Urinary bladder (tissue), 4 donors: ENCODE measurements at places on chromosomes 7 and 10. TPM values are rescaled to one million over a fixed set of nuclear protein-coding genes. Genes with fewer than 3 reads are reported as not detected.

DNA sequence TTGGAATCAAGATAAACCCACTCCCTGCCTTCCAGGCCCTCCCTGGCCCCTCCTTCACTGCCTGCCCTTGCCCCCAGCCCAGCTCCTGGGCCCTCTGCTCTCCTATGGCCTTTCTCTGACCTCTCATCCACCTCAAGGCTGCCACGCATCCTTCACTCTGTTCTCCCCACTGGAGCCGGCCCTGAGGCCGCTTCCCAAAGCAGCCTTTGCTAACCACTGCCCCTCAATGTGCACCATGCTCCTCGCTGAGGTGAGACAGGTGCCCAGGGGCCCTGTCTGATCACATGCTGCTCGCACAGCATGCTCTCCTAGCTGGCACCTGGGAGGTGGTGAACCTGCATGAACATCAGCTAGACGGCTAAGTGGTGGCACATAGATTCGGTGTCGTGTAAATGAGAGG lies 138.5 kb upstream of the RET start:
- DNase-seq = no peak

DNA sequence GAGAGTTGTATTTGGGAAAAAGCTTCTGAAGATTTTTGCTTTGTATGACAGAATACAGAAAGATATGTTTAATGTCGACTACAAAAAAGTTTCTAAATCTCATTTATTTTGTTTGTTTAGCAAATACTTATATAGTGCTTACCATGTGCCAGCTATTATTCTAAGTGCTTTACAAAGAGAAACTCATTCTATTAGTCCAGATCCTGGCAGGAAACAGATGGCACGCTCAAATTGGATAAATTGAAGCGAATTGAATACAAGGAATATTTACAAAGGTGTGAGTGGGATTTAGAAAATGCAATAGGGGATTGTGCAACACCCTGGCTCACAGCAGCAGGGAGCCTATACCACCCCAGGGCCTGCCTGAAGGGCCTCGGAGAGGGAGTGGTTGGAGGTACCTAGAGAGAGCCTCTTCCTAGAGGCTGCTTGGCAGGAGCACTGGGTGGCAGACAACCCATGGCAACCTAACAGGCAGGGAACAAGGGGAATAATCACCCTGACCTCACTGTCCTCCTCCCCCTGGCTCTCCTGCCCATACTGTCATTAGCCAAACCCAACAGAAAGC lies 27.6 kb upstream of the FAM204A start:
- DNase-seq = no peak

GRCh38 chr10:84522612-84523462 lies 194.4 kb downstream of the CCSER2 start:
- no peak for DNase-seq

DNA sequence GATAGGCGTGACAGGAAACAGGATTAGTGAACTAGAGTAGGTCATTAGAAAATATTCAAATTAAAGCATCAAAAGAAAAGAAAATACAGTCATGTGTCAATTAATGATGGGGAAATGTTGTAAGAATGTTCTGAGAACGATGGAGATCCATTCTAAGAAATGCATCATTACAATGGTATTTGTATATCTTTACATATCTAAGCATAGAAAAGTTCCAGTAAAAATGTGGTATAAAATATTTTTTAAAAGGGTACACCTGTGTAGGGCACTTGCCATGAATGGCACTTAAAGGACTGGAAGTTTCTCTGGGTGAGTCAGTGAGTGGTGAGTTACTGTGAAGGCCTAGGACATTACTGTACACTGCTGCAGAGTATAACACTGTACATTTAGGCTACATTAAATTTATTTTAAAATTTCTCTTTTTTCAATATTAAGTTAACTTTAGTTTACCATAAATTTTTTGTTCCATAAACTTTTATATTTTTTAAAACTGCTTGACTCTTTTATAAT lies 282.5 kb downstream of the BMPER start:
- no peak for DNase-seq

Gene ANKRD7
- 0.10 TPM for polyA plus RNA-seq
